ENCODE measurements at places on chromosomes 7 and 10. TPM values are rescaled to one million over a fixed set of nuclear protein-coding genes. Genes with fewer than 3 reads are reported as not detected.

GLRX3 gene
- 158 TPM for total RNA-seq

WDFY4 gene
- not detected for total RNA-seq

- no peak for DNase-seq
Observed at GRCh38 chr7:101299511-101300464, 21.8 kb downstream of the IFT22 start.

- DNase-seq: peak; percentile 95
Observed at GRCh38 chr7:130363026-130363847, 17.1 kb upstream of the CPA1 start.

- DNase-seq: no peak
Observed at GRCh38 chr7:16202303-16202702, 219.0 kb downstream of the CRPPA start.

DNA sequence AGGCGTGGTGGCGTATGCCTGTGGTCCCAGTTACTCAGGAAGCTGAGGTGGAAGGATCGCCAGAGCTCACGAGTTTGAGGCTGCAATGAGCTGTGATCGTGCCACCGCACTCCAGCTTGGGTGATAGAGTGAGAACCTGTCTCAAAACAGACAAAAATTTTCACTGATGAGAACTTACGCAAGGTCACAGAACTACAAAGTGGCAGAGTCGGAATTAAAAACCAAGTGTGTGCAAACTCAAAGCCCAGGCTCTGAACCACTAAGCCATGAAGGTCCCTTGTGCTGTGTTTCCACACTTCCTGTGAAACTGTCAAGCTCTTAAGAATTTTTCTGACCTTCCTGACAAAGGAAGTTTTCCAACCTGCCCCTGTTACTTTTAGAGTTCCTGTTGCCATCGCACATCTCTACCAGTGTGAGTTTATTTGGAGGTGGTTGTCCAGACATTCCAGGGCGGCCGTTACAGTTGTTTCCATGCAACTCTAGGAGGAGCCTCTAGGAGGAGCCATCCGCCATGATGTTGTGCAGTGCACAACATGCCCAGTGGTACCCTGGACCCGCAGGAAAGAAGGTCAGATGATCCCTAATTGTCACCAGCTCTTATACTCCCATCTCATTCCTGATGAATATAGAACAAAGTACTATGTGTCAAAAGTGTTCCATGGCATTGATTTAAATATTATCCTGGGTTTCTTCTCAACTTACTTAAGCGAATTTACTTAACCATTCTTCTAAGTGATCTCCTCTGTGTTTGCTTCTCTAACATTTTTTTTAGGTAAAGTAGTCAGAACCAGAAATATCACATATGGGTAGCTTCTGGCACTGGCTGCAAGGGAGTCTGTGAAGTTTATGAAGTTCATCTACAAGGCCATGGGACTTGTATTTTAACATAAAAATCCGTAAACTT lies 49.0 kb upstream of the LYZL1 start:
- peak; percentile 62 for DNase-seq

DNA sequence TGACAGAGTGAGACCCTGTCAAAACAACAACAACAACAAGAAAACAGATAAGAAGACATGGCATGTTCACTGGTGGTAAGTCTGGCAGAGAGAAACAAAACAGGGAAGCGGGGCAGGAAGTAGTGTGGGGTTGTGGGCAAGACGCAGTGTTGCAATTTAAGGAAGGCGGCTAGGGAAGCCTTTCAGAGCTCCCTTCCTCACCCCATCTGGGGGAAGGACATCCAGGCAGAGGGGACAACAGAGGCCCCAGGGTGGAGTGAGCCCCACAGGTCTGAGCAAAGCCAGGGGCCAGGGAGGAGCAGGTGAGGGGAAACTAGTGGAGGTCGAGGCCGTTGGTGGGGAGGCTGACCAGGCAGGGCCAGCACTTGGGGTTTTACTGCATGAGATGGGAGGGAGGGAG lies 16.8 kb downstream of the LAT2 start:
- DNase-seq: no peak

DNA sequence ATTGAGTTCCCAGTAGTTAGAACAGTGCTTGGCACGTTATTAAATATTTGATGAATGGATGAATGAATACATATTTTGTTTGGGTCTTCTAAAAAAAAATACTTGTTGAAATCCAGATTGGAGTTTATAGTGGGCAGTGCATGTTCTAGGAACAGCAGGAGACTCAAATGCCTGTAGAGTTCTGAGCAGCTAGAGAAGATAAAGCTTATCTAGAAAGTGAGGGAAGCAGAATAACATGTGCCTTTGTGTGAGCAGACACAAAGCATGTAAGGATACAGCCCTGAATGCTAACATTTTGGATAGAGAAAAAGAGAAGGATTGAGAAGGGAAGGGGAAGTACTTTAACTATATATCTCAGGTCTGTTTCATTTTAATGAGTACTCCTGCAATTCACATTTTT lies 71.9 kb downstream of the SRI start:
- no peak for DNase-seq

DNA sequence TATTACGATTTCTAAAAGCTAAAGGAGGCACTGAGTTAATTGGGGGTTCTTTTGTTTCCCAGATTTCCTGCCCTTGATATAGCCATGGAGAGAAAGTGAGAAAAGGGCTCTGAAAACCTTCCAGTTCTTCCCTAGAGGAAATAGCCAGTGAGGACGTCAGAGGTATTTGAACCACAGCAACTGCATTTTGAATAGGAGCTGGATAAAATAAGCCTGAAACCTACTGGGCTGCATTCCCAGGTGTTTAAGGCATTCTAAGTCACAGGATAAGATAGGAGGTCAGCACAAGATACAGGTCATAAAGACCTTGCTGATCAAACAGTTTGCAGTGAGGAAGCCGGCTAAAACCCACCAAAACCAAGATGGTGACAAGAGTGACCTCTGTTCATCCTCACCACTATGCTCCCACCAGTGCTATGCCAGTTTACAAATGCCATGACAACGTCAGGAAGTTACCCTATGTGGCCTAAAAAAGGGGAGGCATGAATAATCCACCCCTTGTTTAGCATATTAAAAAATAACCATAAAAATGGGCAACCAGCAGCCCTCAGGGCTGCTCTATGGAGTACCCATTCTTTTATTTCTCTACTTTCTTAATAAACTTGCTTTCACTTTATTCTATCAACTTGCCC lies 85.1 kb upstream of the FRMD4A start:
- DNase-seq: no peak

DNA sequence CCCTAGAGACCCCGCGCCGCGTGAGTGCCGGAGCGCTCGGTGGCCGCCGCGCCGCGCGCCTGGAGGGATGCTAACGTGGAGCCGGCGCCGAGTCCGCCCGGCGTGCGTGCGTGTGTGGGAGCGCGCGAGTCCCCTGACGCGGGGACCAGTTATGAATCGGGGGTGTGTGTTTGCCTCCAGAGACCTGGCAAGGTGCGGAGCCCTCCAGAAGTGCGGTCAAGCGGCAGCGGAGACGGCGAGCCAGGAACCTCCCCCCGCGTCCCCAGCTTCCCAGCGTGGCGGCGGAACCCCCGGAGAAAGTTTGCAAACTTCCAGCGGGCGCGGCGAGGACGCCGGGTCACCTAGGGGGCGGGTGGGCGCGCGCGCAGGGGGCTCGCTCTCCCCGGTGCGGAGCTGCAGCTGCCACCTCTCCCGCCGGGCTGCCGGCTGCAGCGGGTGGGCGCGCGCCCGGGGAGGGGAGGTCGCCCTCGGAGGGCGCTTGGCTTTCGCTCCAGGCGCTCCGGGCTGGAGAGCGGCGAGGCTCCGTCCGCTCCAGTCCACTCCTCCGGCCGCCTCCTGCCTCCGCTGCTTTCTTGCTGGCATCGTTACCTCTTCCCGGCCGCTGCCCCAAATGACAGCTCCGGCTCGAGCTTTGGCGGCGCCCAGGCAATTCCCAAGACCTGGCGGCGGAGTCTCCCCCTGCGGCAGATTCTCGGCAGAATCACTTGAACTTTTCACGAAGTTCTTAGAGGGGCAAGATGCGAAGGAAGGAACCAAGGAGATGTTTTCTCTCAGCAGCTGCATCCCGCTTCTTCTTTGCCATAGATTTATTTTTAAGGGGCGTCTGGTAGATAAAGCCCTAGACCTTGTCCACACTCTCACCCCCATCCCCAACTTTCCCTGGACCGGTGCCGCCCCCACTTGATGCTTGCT lies 2.3 kb upstream of the CREB5 start:
- DNase-seq: no peak

DNA sequence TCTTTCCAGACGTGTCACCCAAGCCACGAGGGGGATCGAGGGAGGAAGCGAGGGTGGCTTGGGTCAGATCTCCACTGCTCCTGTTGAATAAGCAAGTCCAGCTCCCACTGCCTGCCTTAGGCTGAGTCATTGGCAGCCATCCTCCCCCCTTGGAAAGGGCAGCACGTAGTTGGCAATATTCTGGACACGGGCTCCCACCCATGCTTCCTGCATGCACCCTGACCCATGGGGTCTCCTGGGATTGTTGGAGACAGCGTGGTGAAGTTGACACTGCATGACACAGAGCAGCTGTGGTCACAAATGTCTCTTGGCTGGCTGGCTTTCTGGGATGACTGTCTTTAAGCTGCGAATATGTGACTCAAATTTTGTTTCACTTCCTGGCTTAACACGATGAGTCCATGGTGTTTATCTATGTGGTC lies 11.2 kb downstream of the BTBD16 start:
- DNase-seq: peak; percentile 38

GRCh38 chr10:91287276-91287675 lies 66.8 kb downstream of the PCGF5 start:
- peak; percentile 87 for DNase-seq

Measured in A172 (cell line).